ENCODE measurements at places on chromosomes 1 and 21.
A peak's percentile ranks its signal among the peaks of the same experiment; 100 is the strongest.

GRCh38 chr1:10647414-10648170, 148.9 kb downstream of the CASZ1 start:
- DNase-seq, result no peak

DNA sequence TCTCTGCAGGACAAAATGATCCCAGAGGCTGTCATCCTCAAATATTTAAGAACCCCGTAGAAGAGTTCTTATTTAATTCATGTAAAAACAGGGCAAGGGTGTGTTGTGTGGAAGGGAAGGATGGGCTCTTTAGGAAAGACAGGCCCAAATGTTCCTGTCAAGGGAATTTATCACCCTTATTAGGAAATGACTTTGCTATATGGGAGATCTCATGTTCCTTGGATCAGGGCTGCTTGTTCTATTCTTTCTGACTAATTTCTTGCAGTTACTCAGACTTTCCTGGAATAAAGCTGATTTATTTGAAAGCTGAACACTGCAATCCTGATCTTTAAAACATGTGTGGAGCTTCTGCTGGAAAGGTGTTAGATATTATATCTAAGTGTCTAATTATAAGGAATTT, 72.8 kb downstream of the SELENOF start:
- no peak for DNase-seq

DNA sequence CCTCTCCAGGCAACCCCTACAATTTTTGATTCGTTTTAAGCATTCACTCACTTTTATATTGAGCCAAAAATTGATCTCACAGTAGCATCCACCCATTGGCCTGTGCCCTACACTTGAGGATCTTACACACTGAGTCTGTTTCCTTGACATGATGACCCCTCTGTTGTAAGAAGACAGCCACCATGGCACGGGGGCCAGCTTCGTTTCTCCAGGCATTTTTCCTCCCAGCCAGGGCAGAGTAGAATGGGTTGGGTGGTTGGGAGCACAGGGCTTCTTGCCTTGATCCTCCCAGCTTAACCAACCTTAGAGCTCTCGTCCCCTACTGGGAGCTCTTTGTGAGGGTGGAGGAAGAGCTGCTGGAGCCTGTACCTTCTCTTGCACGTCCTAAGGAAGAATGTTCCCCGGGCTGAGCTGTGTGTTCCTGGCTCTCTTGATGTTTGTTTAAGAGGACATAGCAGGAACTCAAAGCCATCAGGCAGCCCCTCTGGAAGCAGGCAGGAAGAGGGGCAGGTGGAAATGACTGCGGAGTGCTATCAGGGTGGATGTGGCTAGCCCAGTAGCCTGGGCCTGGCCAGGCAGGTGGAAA, 213.2 kb upstream of the TMEM51 start:
- DNase-seq, result no peak

- DNase-seq, result no peak
Measured at GRCh38 chr1:6588893-6589520, 9.2 kb downstream of the ZBTB48 start.

GRCh38 chr1:11796036-11796828, 9.5 kb downstream of the MTHFR start:
- DNase-seq, result no peak

DNA sequence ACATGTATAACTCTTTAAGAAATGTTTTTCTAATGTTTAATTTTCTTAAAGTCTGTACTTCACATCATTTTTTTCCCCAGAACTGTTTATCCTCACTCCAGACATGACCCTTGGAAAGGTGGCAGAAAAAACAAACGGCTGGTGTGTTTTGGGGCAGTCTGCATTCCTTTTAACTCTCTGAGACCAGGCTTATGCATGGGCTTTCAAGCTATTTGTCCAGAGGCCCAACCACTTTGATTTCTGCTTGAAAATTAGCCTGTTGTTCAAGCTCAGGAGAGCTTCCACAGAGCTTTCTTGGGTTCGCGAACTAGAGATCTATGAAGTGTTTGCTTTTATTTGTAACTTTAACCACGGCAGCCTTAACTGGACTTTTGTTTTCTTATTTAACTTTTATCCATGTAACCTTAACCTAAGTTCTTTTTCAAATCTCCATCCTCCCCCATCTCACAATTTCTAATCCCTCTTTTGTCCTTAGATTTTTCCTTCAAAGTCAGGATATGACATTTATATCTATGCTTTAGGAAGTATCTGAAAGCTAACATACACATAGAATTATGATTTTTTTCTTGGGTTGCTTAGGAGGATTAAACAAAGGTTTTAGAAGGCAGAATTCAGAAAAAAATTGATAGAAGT, 111.8 kb downstream of the FGGY start:
- no peak for DNase-seq

DNA sequence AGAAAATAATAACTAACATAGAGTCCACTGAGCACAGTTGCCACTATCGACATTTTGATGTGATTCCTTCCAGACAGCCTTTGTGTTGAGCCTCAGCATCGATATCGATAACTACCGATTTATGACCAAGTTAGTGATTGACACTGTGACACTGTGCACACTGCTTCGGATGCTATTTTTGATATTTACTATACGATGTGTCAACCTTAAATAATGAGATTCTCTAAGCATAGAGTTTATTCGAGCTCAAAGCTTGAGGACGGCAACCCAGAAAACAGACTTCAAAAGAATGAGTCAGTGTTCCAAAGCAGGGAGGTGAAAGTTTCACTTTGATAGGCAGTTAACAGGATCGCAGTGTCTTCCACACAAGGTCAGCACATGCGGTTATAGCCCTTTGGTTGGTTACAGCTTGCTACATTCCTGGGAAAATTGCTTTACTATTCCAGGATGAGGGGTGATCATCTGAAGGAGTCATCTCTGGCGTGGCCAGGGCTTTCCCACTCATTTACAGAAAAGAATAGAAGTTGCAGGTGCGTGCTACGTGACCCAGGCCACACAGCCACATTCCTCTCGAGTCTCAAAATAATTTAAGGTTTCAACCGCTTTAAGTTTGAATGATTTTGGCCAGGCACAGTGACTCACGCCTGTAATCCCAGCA, 53.6 kb upstream of the EFHD2 start:
- no peak for DNase-seq

DNA sequence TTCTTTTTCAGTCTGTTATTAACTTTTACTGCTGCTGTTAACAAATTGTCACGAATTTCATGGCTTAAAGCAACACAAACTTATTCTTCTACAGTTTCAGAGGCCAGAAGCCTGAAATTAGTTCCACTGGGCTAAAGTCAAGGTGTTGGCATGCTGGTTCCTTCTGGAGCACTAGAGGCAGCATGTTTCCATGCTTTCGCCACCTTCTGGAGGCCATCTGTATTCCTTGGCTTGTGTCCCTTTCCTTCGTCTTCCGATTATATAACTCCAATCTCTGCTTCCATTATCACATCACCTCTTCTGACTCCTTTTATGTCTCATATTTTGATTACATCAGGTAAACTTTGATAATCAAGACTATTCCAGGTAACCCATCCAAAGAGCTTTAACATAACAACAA, 1742.1 kb downstream of the BRINP3 start:
- DNase-seq, result no peak

GRCh38 chr1:84939151-84939550, 46.1 kb upstream of the LPAR3 start:
- DNase-seq, result no peak

- no peak for DNase-seq
Measured at GRCh38 chr1:43275826-43276620, 6.2 kb downstream of the TMEM125 start.

DNA sequence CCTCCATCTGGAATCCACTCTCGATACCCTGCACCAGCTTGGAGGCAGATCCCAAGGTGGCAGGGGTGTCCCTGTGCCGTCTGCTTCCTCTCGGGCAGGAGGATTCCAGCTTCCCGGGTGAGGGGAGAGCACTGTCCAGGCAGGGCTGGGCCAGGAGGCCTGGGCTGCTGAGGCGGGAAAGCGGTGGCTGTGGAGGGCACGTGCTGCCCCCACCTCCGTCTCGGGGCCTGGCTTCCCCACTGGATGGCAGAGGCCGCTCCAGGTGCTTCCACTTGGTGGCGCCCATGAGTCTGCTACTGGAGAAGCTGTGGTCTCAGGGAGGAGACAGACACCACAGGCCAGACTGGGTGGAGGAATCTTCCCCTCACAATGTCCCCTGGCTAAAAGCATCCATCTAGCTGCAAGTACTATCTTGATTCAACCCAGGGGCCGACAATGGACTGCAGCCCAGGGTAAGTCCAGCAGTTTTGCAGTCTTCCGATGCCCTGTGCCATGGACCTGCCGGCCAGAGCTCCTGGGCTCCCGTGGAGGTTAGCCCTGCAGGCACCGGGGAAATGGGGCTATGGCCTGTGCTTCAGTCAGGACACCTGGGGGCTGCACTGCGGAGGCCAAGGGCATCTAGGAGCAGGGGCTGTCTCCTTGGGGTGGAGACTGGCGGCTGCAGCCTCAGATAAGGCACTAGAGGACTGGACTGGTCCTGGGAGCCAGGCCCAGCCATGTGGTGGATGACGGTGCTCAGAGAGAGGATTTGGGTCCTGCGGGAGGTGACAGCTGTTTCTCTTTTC, 41.3 kb upstream of the EIF4G3 start:
- no peak for DNase-seq

DNA sequence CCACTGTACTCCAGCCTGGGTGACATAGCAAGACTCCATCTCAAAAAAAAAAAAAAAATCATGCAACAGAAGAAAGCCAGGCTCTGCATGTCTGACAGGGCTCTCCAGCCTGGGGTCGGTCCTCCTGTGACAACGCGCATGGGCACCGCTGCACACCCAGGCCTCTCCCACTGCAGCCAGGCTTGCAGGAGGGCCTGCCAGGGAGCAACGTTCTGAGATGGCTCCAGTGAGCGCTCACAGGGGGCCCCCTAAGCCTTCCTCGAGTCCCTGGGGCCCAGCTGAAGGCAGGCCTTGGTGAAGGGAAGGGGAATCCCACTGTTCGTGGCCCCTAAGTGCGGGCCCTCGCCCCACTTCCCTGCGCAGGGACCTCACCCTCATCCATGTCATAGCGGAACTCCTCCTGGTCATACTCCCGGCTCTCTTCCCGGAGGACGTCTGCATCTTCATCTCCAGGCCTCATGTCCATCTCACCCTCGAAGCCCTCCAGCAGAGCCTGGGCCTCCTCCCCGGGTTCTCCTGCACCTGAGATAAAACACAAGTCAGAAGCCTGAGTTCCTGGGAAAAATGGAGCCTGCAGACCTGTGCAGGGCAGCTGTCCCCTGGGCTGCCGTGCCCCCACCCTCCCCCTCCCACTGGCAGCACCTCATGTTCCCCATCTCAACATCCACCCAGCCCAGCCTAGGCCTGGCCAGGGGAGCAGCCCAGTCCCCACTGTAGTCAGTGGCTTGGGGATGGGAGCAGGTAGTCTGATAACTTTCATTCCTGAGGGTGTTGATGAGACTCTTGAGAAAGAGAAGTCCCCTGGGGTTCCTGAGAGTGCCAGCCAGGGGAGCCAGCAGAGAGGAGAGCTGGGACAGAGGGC, 20.3 kb downstream of the RSPH1 start:
- no peak for DNase-seq

DNA sequence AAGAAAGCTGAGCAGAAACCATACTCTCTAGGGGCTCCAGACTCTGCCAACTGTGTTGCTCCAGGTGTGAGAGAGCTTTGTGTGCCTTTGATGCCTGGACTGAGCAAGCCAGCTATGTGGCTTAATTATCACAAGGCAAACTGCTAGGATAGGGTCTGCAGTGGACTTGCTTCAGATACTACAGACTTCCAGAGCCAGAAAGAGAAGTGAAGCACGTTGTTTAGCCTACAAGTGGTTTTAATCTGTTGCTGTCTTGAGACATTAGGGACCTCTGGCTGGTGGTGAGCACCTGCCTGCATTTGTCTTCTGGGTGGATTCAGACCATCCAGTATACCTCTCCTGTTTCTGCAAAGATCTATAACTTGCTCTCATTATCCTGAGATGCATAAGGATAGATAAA, 353.4 kb upstream of the PLXNA2 start:
- DNase-seq, result no peak

- DNase-seq, result no peak
Measured at GRCh38 chr1:152110860-152111514, 4.3 kb downstream of the TCHH start.

GRCh38 chr1:203273206-203273868, 32.0 kb upstream of the BTG2 start:
- DNase-seq, result peak; percentile 40

GRCh38 chr1:11499601-11500331, 20.8 kb downstream of the DISP3 start:
- no peak for DNase-seq

DNA sequence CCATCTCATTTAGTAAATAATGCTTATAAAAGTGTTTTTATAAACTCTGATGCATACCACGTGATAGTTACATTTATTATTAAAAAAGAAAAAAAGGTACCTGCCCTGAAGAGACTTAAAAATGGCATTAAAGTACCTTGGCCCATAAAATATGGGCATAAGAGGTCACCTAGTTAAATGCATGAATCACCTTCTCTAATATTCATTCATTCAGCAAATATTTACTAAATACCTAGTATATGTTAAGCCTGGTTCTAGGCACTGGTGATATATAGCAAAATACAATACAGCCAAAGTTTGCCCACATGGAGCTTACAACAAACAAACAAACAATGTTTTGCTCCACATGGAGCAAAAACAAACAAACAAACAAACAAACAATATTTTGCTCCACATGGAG, 87.0 kb downstream of the SCMH1 start:
- DNase-seq, result no peak

GRCh38 chr1:243746751-243747150, 103.3 kb downstream of the AKT3 start:
- no peak for DNase-seq

DNA sequence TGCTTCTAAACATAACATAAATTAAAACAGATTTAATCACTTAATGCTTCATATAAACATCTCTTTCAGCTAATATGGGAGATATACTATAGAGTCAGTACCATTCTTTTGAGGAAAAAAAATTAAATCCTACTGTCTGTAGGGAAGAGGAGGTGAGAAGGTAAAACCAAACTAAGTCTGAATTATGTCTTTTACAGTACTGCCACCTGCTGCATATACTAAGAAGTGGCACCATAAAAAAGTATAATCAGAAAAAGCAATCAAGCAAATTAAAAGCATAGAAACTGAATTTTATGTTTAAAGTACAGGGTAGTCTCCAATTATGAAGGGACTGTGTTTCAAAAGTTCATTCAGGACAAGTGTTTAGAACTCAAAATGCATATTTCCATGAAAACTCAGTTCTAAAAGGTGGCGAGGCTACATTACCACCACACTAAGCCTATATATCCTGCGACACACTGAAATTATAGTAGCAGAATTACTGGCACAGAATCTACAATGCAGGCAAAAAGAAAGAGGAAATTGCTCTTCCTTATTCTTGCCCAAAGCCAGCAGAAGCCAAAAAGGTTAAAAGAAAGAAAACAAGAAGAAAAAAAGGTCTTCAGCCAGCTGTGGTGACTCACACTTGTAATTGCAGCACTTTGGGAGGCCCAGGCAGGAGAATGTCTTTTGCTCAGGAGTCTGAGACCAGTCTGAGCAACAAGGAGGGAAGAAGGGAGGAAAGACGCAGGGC, 9.0 kb downstream of the NSL1 start:
- DNase-seq, result no peak

DNA sequence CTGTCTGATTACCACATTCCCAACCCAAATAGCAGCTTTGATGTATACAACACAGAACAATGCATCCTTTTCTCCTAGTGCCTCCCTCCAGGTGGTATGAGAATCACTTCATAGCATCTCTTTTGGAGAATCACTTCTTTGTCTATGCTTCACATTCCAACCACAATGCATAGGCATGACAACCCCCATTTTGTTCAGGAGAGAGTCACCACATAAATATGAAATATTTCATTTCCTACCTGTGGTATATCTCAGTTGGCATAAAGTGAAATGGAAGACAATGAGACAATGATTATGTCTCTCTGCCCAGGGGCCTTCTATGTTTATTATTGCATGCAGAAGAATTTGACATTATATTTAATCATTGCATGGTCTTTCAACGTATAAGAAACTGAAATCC, 112.2 kb downstream of the BRINP2 start:
- no peak for DNase-seq

Measured in GM04504 (cell line).